ENCODE measurements at places on chromosomes 6 and 20.

DNA sequence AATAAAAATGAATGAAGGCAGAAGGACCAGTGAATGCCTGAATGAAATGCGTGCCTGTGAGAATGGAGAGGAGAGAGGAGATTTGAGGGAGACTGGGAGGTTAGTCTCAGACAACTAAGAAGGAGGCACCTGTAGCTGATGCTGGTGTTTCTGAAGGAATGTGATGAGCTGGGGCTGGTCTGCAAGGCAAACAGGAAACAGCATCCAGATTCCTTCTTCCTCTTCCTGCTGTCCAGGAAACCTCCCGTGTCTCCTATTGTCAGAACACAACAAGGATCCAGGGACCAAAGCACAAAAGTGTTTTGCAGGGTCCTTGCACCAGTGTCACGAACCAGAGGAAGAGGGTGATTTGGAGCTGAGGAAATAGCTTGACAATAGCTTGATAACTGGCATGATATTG, 50.4 kb upstream of the TAB2 start:
- peaks cover 10% of the 10 kb centered on the region for H3K36me3 ChIP-seq
- peaks cover 47% of the 10 kb centered on the region for H3K4me1 ChIP-seq
- H3K4me3 ChIP-seq: no peak overlapping the region
- no peak for DNase-seq
- no peaks in the 10 kb centered on the region for H3K27me3 ChIP-seq

- no peak overlapping the region for H3K4me3 ChIP-seq
- peaks cover 50% of the 10 kb centered on the region for H3K27me3 ChIP-seq
- DNase-seq: no peak
- no peak overlapping the region for H3K27ac ChIP-seq
- peaks cover 3% of the 10 kb centered on the region for H3K36me3 ChIP-seq
Measured at GRCh38 chr6:3913958-3914337, 64.8 kb downstream of the FAM50B start.

DNA sequence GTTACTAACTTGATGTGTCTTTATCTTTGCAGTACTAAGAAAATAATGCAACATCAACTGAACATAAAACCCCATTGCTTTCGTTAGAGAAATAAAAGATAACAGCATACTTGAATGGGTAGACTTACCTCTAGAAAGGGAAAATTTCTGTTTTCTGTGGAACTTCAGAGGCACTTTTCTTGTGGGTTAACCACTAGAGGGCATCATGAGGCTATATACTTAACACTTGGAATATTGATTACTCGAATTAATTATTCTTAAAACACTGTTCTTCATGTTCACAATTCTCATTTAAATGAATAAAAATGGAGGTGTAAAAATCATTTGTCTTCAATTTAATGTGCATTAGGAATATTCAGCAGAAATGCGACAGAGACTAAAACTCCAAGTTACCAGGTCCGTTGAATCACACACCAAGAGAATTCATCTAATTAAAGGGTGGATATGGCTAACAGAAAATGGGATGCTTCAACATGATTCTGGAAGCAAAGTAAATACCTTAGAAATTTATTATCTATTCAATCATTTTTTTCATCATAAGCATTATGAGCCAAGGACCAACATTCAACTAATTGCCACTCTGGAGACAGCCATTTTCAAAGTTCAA, 330.8 kb upstream of the PREP start:
- H3K4me3 ChIP-seq: no peak overlapping the region
- peaks cover 16% of the 10 kb centered on the region for H3K4me1 ChIP-seq
- DNase-seq: no peak
- peaks cover 5% of the 10 kb centered on the region for H3K36me3 ChIP-seq

DNA sequence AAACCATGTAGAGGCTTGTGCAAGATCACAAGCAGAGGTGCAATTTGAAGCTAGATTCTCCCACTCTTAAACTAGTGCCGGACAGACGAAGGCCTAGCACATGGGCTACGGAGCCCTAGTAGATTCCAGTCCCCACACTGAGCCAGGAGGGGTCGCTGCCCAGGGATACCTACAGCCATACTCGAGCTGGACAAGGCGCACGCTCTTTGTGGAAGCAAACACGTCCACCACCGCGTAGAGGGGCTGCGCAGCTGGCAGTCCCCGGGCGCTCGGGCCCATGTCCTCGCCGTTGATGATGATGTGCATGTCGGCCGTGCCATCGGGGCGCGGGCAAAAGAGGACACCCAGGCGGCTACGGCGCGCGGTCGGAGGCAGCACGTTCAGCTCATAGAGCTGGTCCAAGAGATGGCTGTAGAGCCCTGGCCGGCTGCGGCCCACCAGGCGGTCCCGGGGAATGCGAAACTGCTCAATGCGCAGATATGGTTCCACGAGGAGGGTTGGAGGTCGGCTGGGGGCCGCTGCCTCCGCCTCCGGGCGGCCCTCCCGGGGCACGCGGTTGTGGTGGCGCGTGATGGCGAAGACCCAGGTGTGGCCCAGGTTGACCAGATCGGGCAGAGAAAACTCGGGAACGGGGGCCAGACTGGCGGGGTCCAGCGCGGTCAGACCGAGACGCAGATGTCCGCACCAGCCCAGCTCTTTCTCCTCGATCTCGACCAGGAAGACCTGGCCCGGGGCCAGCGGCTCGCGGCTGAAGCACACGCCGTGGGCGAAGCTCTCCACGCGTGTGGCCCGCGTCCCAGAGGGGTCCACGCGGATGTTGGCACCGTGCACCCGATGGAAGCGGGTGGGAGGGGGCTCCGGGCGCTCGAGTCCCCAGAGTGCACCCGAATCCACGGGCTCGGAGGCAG, 677 bp downstream of the NEURL2 start:
- peak; percentile 58 for DNase-seq
- H3K36me3 ChIP-seq: peaks cover 4% of the 10 kb centered on the region
- H3K27me3 ChIP-seq: no peaks in the 10 kb centered on the region
- H3K27ac ChIP-seq: peak overlapping the region; percentile 61
- H3K4me3 ChIP-seq: peak overlapping the region; percentile 87
- H3K4me1 ChIP-seq: peaks cover 48% of the 10 kb centered on the region

- no peaks in the 10 kb centered on the region for H3K36me3 ChIP-seq
- no peak for DNase-seq
- no peaks in the 10 kb centered on the region for H3K4me1 ChIP-seq
- H3K27ac ChIP-seq: no peak overlapping the region
Measured at GRCh38 chr6:134757911-134758361, 192.0 kb downstream of the ALDH8A1 start.

- no peak overlapping the region for H3K27ac ChIP-seq
- no peaks in the 10 kb centered on the region for H3K27me3 ChIP-seq
- peaks cover 47% of the 10 kb centered on the region for H3K36me3 ChIP-seq
- DNase-seq: peak; percentile 68
- H3K4me1 ChIP-seq: peaks cover 7% of the 10 kb centered on the region
- no peak overlapping the region for H3K4me3 ChIP-seq
Measured at GRCh38 chr6:158605266-158605878, 39.2 kb downstream of the DYNLT1 start.

- H3K4me1 ChIP-seq: peaks cover 11% of the 10 kb centered on the region
- peaks cover 10% of the 10 kb centered on the region for H3K27me3 ChIP-seq
- no peaks in the 10 kb centered on the region for H3K36me3 ChIP-seq
- no peak for DNase-seq
Measured at GRCh38 chr20:1855690-1856089, 39.5 kb upstream of the SIRPA start.

Measured in activated CD8-positive, alpha-beta T cell treated with anti-CD3 and anti-CD28 coated beads, Interleukin-2, amount 10 ng/mL, durations not matched to agents 7 days and 5 days (primary cell).